Left colon (tissue), 2 donors: ENCODE measurements at places on chromosomes 3 and 15. TPM values are rescaled to one million over a fixed set of nuclear protein-coding genes. Genes with fewer than 3 reads are reported as not detected.

DNA sequence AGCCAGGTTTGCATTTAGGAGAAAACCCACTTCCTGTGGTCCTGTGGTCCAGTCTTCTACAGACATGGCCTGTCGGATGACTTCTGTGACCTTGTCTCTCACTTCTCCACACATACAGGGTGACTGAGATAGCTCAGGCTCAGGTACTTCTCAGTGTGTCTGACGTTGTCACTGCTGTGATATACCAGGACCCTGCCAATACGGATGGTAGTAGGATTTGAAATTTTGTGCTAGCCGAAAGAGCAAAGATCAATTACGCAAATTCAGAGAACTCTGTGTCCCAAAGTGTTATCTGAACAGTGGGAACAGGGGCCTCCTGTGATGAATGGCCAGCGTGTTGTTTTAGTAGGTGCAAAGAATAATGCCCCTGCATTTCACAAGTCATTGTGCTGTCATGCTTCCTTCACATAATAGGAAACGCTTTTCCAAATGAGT, 128.9 kb downstream of the MCTP2 start:
- DNase-seq: no peak

GRCh38 chr3:445960-446359, 249.4 kb downstream of the CHL1 start:
- no peak for DNase-seq

GRCh38 chr3:140122183-140122582, 187.2 kb downstream of the CLSTN2 start:
- DNase-seq: no peak

GRCh38 chr3:39250116-39250747, 29.6 kb downstream of the CX3CR1 start:
- DNase-seq: no peak

DNA sequence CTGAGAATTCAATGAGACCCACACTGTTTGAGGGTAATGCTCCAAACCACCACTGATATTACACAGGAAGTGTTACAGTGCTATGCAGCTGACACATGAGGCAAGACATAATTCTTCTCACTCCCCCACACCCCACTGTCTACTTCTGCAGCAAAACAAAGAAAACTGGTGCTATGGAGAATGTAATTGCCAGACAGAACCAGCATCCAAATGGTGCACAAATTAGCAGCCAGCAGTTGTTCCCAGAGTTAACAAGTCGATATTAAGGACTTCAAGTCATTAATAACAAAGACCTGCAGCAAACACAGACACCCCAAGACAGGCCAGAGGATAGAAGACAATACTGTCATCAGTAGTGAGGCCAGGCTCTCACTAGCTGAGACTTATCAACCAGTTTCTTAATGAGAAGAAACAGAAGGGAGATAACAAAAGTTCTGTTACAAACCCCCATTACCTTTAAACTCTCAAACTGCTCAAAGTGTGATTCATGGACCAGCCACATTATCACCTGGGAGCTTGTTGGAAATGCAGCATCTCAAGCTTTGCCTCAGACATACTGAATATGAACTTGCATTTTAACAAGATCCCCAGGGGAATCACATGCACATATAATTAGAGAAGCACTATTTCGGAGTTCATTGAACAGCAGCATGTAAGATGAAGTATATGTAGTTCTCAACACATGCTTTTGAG, 58.7 kb upstream of the FNDC3B start:
- DNase-seq: no peak

GRCh38 chr3:150607267-150608065, 4.3 kb downstream of the SELENOT start:
- no peak for DNase-seq

GRCh38 chr3:150984066-150984465, 11.5 kb upstream of the CLRN1 start:
- no peak for DNase-seq

DNA sequence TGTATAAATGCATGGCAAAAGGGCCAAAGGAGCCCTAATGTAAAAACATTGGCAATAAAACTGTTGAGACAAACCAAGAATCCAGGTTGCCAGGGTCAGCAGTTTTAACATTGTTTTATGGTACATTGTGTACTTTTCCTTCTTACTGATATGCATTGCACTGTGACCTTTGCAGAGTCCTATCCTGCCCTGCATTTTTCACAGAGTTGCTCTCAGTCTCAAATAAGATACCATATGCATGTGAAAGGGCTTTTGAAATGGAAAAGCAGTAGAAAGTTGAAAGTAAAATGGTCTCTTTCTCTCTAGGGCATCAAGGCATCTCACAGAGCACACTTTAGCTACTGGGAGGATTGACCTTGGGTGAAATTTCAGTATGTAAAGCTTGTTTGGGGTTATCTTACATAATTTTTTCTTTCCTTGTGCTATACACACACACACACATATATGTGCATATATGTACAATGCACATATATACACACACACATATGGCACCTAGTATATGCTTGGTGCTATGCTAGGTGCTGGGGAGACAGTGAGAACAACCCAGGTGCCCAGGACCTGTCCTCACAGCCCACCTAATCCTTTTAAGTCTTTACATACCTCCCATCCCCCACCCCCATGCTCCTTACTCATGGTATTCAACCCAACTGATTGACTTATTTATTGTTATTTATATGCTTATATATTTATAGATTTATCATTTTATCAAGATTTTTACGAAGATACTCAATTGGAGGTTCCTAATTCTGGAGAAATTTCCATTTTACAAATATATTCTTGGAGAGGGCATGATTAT, 1.2 kb upstream of the PPP2R3A start:
- DNase-seq: peak; percentile 20

DNA sequence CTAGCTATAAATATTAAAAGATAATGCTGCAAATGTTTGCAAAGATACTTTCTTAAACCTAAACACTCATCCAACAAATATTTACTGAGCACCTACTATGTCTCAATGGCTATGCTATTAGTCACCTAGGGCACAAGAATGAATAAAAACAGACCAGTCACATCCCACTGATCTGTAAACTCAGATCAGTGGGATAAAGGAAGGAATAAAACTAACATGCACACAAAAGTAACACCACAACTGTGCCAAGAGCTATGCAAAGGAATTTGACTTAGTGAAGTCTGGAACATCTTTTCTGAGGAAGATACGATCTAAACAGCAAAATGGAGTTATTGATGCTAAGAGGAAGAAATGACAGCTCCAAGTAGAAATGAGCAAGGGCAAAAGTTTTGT, 56.6 kb downstream of the CBLB start:
- DNase-seq: no peak

DNA sequence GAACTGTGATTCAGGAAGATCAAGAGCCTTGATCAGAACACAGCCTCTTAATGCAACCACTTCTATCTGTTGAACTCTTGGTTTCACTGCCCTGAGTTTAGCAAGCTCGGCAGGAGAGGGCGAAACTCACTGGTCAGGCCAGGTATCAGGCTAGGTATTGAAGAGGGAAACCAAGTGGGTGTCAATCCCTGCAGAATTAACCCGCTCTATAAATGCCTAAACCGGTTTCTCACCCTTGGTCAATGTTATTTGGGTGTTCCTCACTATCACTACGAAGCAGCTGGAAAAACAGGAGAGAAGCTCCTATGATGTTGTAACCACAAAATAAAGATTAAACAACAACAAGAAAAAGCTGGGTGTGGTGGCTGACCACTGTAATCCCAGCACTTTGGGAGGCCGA, 23.9 kb downstream of the LIPH start:
- no peak for DNase-seq

GRCh38 chr15:59242649-59243048, 36.0 kb downstream of the LDHAL6B start:
- no peak for DNase-seq

GRCh38 chr15:44801797-44802196, 65.5 kb downstream of the TRIM69 start:
- no peak for DNase-seq

DNA sequence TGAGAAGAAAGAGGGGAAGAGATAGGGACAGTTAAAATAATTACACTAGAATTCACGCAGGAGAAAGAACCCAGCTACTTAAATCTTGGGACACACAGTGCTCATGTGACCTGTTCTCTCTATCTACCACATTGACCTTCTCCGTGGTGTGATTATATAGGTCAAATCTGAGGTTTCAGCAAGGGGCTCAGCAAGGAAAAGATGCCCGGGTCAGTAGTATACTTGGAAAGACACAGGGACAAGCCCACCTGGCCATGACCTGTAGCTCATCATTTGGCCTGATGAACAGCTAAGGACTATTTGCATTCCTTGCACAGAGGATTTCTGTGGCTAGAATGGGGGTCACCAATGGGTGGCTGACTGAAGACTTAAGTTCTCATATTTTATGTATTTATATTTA, 71.9 kb downstream of the SSR3 start:
- no peak for DNase-seq

GRCh38 chr3:188695241-188695640, 476.5 kb upstream of the TPRG1 start:
- DNase-seq: no peak

Gene SLC22A13
- 0.27 TPM for total RNA-seq

Gene ACAN
- 0.21 TPM for total RNA-seq

Gene DTWD1
- 17.1 TPM for total RNA-seq

Gene ZPLD1
- not detected for total RNA-seq

Gene LINGO1
- total RNA-seq: 1.2 TPM
